ENCODE measurements at places on chromosomes 12 and 14.

GRCh38 chr12:69834576-69834975, 9.5 kb downstream of the MYRFL start:
- DNase-seq: no peak

- DNase-seq: no peak
Observed at GRCh38 chr14:47264842-47265241, 410.6 kb downstream of the MDGA2 start.

DNA sequence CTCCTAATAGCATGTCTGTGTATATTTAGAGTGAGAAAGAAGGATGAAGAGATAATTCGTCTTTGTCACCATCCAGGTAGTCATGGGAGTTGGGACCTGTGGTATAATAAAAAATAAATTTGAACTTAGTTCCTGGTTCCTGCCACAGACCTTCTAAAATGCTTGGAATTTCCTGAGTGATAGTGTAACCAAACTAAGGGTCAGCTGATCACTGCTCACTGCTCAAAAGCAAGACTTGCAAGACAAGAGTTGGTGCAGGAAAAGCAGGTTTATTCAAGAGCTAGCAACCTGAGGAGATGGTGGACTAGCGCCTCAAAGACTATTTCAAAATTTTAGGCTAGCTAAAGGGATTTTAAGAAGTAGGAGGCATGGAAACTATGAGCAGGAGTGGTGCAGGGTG, 19.1 kb downstream of the ANG start:
- no peak for DNase-seq

DNA sequence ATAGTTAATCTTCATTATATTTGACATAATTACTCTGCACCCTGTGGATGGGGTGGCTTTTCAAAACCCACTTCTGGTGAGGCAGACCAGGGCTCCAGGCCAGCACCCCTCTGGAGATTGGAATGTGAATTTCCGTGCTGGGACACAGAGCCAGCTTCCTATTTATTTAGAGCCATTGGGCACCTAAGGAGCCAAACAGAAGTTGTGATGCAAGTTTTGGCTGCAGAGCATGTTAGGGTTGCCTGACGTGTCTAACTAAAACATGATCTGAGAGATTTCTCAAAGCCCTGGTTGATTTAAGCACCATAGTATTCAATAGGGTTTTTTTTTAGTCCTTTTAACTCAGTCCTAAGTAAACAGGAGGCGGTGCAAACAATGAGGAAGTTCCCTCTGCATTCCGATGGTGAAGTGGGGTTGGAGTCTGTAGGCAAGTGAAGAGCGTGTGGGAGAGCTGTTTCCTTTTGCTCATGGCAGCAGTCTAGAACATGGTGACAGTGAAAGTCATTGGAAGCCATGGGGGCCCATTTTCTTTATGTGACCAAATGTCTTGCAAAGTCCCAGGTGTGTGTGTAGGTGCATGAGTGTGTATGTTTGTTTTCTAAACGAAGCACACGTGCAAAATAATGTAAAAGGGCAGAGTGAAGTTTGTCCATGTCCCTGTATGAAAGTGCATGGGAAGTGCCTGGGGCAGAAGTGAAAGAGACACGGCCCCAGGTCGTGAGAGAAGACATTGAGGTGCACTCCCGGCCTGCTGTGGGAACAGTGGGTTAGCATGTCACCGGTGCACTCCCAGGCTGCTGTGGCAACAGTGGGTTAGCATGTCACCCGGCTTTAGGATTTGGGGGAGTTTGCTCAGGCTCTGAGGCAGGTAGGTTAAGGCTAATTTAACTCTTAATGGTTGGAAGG, 117.7 kb downstream of the PRKCH start:
- DNase-seq: peak; percentile 30

- no peak for DNase-seq
Observed at GRCh38 chr14:27881063-27881462, 885.5 kb upstream of the FOXG1 start.

DNA sequence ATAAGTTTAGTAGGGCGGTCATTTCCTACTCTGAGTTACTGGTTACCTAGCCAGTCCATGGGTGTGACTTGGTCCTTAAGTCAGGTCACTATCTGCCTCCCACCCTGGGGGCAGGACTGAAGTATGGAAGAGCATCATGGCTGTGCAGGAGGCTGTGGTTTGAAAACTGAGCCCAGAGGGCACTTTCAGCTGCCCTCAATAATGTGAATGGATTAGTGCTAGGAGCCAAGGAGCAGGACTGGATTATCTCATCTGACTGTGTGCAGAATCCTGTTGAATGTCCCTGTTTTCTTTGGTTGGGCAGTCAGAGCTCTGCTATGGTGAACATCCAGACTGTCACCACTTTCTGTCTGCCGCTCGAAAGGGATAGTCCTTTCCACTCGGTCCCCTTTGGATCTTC, 1.6 kb downstream of the ATXN7L3B start:
- DNase-seq: no peak

DNA sequence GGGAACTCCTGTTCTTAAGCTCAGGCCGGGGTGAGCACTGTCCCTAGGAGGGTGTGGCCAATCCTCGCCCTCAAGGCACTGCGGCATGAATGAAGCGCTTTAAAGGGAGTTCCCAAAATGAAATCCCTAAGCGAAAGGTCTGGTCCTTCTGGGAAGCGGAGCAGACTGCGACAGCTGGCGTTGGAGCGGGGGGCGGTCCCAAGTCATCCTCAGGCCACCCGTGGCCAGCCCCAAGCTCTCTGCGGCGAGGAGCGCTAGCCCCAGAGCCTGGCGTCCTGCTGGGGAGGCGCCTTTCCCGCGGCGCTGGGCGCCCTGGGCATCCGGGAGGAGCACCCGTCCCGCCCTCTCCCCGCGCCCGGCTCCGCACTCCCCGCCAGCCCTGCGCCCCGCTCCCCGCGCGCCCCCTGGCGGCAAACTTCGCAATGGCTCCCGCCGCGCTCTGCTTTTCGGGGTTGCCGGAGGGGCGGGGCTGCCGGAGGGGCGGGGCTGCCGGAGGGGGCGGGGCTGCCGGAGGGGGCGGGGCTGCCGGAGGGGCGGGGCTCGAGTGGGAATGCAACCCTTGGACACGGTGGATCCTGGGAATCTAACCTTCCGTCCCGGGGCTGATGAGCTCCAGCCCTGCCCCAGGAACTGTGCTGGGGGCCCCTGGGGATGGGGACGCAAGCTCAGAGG, 25.4 kb downstream of the ZBTB42 start:
- DNase-seq: peak; percentile 91

- no peak for DNase-seq
Observed at GRCh38 chr14:99735189-99736135, 51.4 kb downstream of the CYP46A1 start.

- no peak for DNase-seq
Observed at GRCh38 chr12:115990241-115990640, 287.3 kb downstream of the MED13L start.

DNA sequence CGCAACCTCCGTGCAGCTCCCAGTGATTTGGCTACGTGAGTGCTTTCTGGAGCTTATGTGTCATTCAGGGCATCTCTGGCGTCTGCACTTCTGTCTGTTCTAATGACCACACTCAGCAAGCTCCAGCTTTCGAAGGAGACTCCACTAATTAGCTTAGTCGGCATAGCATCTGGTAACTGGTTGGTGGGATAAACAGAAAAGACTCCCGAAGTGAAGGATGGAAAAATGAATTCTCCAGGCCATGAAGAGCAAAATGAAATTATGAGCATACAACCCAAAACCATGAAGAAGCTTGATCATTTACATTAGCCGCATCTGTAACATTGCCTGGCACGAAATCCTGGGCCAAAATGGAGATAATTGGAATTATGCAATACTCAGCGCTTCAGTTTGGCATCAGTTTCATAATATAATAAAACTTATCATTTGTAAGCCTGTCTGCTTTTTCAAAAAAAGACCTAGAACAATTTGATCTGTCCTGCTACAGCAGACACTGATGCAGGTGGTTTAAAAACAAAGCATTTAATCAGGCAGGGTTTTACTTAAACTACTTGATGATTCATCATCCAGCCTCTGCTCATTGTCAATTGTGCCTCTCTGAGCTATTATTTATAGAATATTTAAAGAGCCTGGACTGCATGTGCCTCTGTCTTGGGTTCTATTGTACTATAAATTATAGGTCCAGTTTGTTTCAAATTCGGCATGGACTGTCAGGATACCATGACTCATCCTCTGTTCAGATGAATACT, 87.4 kb downstream of the SYT1 start:
- DNase-seq: no peak

DNA sequence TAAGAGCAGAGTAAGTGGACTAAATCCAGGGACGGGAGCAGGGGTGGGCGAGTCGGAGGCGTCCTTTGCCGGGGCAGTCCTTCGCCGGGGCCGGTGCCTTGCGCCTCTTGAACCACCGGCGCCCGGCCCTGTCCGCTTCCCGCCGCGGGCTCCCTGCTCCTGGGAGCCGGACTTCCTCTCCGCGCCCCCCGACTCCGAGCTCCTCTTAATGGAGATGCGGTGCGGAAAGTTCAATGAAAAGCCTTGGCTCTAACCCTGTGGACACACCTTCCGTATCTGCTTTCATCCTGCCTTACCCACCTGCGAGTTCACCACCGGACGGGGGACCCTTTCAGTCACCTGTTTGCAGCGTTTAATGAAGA, 412 bp downstream of the FGFR1OP2 start:
- DNase-seq: no peak
